ENCODE measurements at places on chromosomes 7 and 10. TPM values are rescaled to one million over a fixed set of nuclear protein-coding genes. Genes with fewer than 3 reads are reported as not detected.

Gene GPR15LG
- 0.40 TPM for polyA plus RNA-seq

GRCh38 chr7:87213252-87213651 lies 6.3 kb downstream of the TMEM243 start:
- DNase-seq, result no peak

- DNase-seq, result no peak
Observed at GRCh38 chr7:155741805-155742204, 70.5 kb downstream of the SHH start.

Gene WDR37
- polyA plus RNA-seq, result 20.5 TPM

Gene MEOX2
- 2.7 TPM for polyA plus RNA-seq

Gene XPNPEP1
- 80.8 TPM for polyA plus RNA-seq

DNA sequence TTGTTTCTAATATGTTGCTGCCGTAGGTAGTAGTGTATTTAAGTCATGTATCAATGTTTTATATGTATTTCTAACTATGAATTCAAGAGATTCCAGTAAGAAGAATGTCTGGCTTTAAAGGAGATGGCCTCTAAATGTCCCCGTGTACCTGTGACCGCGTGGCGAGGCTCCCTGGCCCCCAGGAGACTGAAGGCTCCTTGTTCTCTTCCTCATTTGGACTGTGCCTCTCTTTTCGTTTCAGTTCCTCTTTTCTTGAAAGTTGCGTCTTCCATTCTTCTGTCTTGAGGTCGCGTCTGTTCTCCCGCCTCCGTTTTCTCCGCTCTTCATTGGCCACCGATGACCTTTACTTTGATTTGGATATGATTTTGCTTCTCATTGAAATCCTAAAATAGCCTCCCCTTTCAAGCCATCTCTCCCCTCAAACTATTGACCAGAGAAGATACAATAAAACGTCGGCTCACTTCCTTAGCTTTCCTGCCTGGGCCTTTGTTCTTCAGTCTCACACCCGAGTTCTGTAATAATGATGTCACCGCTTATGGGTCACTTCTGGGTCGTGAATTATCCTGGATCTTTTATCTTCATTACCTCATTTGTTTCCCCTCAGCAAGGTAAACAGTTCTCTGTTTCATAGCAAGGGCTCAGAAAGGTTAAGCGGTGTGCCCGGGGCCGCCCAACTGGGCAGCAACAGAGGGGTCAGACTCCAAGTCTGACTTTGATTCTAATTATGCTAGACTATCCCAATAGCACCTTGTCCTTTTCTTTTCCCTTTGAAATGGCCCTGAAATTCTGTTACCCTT lies 28.7 kb downstream of the WIPI2 start:
- DNase-seq, result no peak

DNA sequence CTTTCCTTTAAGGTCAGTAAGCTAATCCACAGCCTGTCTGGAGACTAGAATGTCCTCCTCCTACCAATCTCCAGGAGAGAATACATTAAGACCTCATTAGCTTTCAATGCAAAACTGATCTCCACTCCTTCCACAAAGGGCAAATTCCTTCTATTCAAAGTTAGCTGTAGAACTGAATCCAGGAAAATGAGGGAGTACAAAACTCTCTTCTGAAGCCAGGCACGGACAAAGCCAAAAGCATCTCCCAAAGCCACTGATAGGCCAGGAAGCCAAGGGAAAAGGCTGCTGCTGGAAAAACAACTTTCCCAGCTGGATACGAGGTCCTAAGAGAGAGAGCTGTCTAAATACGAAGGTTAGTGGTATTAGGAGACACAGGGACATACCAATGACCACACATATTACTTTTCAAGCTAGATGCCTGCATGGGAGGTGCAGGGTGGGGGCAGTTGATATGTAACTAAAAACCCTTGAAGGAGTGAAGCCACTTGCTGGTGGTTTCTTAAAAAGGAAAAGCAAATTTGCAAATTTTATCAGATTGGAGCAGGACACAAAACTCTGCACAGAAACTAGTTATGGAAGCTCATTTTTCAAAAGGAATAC lies 43.6 kb downstream of the MKX start:
- DNase-seq, result no peak

DNA sequence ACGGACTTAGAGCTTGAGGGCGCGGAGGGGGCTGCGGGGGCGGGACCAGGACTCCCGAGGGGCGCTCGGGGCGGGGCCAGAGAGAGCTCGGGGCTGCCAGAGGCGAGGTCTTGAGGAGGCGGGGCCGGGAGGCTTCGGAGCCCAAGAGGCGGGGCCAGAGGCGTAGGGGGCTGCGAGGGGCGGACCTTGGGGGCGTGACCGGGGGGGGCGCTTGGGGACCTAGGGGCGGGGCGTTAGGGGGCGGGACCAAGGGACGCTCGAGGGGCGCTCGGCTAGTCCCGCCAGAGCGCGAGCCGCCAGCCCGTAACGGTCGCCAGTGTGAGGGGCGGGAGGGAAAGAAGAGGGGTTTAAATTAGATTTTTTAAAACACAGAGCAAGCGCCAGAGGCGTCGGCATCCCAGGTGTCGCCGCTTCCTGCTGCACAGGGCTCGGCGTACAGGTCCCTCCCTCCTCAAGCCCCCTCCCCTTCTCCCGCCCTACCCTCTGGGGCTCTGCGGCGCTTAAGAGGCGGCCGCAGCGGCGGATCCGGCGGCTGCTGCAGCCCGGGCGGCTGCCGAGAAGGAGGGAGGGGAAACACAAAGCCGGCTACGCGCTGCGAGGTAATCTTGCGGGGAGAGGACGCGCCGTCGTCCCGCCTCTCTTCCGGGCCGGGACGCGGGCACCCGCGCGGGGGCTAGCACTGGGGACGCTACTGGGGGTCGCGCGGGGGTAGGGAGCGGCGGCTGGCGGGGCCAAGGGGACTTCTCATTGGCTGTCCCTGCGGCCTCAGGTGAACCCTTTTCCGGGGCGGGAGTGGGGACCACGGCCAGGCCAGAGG lies at the start of gene ADD3:
ADD3 (plus strand) TSS at position 284 of the 817 bp plus-strand sequence. CDS start 92,670 bp downstream, outside the sequence.
- DNase-seq, result peak; percentile 97

Gene PTN
- 157 TPM for polyA plus RNA-seq

Gene GNGT1
- polyA plus RNA-seq, result not detected

- no peak for DNase-seq
Observed at GRCh38 chr7:96407427-96407826, 85.5 kb upstream of the SLC25A13 start.

DNA sequence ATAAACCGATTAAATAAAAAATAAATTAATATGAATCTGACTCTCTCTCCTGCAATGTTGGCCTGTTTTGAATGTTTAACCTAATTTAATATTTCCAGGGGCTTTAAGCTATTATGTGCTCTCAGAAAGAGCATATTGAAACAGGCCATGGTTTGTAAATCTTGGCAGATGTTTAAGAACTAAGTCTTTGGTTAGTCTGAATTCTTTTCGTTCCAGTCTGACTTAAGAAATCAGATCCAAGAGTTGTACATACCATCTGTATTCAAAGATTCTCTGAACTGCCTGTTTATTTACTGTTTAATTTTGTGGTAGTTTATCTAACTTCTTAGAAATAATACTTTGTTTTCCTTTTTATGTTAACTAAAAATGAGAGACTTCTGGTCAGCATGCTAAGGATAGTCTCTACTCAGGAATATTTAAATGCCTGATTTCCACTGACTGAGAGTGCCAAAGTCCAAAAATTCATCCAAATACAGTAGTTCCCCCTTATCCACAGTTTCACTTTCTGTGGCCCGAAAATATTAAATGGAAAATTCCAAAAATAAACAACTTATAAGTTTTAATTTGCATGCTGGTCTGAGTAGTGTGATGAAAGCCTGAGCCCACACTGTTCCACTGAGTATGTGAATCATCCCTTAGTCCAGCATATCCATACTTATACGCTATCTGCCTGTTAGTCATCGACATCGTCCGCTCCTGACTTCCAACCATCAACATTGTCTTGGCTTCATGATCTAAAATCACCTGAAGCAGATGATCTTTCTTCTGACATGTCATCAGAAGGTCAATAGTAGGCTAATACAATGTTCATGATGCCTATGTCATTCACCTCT lies 238.1 kb upstream of the CSTF2T start:
- DNase-seq, result no peak

Gene EPO
- not detected for polyA plus RNA-seq

DNA sequence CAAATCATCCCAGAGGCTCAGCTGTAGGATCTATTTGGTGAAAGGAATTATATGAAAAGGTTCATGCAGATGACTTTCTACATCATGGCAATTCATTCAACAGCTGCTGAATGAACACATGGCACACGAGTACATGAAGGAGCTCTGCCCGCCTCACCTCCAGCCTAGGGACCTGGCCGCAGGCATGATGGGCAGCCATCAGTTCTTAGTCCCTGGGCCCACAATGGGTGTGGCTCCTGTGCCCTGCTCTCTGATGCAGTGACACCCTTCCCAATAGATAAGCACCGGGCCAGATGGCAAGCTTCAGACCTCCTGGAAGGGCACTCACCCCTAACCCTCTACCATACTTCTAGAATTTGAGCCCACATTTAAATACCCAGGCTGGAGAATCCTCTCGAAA lies 3.5 kb downstream of the CHST15 start:
- no peak for DNase-seq

GRCh38 chr7:41536122-41536872 lies 166.6 kb downstream of the INHBA start:
- DNase-seq, result no peak

DNA sequence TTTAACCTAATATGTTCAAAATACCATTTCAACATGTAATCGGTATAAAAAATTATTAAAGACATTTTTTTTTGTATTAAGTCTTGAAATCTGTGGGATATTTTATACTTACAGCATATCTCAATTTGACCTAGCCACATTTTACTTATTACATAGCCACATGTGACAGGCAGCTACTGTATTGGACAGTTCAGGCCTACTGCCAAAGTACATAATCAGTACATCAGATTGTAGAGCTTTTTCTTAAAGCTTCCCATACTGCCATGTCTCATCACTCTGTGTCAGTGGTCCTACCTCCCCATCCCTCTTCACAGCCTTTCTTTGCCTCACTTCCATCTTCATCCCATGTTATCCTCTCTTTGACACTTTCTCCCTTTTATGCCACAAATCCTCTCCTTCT lies 43.0 kb downstream of the LOXL4 start:
- no peak for DNase-seq

Measured in renal cortex interstitium (tissue), 15 donors.